ENCODE measurements at places on chromosomes 3 and 15. TPM values are rescaled to one million over a fixed set of nuclear protein-coding genes. Genes with fewer than 3 reads are reported as not detected.

The GOLGA8S gene
- 0.18 TPM for total RNA-seq

The COL7A1 gene
- 199 TPM for total RNA-seq

The KBTBD12 gene
- not detected for total RNA-seq

The MAP3K13 gene
- total RNA-seq, result 13.7 TPM

The FURIN gene
- total RNA-seq, result 47.3 TPM
